Suppressor macrophage treated with lipopolysaccharide for 1 hour (primary cell): ENCODE measurements at places on chromosomes 12 and 14.

GRCh38 chr12:49031573-49032161 is 13.1 kb upstream of the PRKAG1 start:
- no peak for DNase-seq

GRCh38 chr12:13141686-13142085 is 38.2 kb upstream of the GSG1 start:
- no peak for DNase-seq

GRCh38 chr12:131049549-131050339 is 96.0 kb downstream of the ADGRD1 start:
- peak; percentile 23 for DNase-seq

DNA sequence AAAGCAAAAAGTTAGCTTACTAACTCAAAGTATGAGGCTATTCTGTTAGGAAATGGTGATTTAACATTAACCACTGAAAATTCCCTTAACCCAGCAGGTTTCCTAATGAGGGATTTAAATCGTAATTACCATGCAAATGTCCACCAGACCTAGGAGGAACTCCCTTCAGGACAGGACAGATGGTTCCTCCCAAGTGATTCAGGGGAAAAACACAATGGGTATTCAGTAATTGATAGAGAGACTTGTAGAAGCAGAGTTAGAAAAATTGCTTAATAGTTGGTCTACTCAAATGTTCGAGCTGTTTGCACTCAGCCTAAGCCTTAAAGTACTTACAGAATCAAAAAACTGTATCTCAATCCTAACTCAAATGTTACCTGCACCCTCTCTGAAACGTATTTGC is 21.6 kb downstream of the RERGL start:
- no peak for DNase-seq

GRCh38 chr12:41120211-41120610 is 67.9 kb upstream of the PDZRN4 start:
- no peak for DNase-seq

- no peak for DNase-seq
Observed at GRCh38 chr12:78239544-78239943, 408.9 kb downstream of the NAV3 start.

- DNase-seq = no peak
Observed at GRCh38 chr12:112536367-112536730, 117.6 kb downstream of the PTPN11 start.

DNA sequence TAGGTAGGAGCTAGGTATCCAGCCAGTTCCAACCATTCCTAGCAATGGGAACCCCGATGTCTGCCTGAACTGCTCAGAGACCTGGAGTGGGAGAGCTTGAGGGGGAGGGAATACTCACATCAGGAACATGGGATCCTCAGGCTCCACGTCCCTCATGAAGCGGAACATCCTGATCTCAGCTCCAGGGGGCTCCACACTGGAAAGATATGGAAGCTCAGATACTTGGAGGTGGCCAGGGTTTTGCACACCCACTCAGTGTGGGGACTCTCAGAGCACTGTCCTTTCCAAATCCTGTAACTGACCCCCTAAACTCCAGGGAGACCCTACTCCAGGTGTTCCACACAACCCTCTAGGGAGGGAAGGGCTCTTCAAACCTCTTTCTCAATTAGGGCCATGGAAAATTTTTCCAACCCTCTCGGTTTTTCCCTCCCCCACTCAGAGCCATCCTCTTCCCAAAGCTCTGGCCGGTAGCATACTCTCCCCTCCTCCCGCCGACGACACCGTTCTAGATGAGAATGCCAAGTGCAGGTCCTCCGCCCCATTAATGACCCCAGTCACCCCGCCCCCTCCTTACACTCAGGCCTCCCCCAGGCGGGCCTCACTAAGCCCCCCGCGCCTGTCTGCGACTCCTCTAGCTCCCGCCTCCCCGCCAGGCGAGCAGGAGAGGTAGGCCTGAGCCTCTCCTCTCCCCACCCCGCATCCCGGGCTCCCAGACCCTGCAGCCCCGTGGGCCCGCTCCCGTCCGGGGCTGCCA is 597 bp downstream of the MLF2 start:
- no peak for DNase-seq

DNA sequence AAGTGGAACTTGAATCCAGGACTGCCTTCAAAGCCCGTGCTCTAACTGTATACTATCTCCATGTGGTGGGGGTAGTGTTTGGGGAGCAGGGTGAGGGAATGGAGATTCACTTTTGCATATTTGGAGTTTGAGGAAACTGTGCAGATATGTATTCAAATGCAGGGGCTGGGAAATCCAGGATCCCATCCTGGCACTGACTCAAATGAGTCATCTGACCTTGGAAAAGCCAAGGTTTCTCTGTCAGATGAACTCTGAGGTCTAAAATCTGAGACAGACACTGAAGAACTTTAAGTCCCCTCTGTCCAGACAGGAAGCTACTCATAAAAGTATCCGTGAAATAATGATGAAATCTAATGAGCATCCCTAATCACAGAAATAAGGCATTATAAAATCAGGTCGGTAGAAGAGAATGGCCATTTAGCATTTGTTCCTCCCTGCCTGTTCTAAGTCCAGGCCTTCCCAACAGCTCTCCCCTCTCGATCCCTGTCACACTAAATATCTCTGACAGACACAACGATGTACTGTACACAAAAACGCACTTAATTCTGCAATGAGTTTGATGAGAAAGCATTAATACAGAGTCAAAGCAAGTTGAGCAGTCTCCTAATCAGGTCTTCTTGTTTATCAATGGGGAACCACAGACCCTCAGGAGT is 14.4 kb downstream of the NIN start:
- peak; percentile 64 for DNase-seq

DNA sequence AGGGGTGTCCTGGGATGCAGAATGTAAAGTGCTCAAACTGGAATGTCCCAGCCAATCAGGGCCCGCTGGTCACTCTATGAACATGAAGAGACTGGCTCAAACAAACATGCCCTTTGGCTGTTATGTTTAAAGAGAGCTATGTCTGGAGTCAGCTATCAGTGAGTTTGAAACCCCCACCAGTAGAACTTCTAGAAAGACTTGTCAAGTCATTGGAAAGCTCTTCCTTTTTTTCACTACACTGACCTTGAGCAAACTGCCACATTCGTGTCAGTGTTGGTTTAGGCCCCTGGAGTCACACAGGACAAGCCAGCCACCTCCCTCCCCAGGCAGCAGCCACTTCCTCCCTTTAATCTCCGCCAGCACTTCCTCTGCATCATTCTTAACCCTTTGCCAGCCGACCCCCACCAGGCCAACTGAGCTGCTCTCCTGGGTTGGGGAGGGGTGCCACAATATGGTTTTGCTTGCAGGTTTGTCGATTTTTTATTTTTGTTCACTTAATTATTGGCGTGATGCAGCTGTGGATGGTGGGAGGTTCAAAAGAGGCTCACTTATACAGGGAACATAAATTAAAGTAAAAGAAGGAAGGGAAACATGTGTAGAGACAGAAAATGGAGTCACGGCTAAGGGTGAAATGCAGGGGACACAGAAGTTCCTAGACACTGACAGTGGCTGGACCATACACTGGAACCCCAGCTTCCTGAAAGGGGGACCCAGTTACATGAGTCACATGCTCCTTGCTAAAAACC is 25.3 kb downstream of the CMKLR1 start:
- peak; percentile 81 for DNase-seq

- no peak for DNase-seq
Observed at GRCh38 chr12:52929538-52929937, 19.4 kb upstream of the KRT18 start.

DNA sequence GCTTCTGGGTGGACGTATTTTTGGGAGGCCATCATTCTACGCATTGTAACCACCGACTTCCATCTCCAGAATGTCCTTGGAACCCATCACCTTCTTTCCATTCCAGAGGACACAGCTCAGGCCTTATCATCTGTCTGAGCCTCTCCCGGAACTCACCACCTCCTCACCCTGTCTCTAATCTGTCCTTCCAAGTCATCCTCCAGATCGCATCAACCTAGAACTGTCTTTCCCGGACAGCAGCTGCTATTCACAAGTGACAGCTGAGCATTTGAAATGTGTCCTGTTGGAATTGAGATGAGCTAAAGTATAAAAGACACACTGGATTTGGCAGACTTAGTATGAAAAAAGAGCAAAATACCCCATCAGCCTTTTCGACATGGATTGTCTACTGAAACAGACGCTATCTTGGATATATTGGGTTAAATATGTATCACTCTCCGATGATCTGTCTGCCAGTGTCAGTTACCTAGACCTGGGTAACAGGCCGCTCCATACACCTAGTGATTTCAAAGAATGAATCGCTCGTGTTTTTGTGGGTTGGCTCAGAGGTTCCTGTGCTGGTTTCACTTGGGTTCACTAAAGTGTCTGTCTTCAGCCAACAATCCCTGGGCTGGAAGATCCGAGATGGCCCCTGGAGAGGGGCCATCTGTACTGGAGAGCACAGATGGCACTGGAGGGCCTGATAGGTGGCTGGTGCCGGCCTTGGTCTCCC is 104.4 kb upstream of the RFLNA start:
- DNase-seq = no peak

GRCh38 chr12:48165089-48165981 is 8.0 kb upstream of the ASB8 start:
- DNase-seq = peak; percentile 57

DNA sequence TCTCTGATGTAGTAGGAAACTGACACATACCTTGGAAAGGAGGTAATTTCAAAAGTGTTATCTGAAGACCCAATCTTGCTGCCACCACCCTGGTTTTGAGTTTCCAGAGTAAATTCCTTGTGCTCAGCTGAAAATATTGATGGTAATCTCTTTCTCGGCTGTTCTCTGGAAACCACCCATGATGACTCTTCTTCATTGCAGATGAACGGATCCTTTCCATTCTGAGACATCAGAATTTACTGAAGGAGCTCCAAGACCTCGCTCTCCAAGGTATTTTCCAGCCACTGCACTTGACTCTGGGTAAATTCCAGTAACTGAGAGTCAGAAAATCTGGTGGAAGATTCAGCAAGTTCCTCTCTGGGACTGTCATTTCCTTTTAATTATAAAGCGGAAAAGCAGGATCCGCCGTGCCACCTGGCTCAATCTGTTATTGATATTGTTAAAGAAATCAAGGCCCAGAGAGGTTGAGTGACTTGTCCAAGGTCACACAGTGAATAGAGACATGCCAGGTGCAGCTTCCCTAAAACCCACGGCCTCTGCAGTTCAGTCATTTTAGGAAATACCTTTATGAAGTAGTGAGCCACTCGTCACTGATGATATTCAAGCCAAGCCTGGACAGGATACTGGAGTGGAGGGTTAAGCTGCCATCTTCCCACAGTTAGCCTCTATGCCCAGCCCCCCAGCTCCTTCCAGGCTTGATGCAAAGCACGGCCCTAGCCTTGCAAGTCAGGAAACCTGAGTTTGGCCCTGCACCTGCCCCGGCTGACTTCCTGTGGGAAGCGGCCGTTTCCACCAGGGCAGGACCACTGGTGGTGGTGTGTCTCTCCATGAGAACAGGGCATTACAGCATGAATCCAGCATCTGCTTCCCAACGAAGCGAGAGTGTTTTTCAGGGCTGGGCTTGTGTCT is 4.7 kb downstream of the CHGA start:
- peak; percentile 40 for DNase-seq

DNA sequence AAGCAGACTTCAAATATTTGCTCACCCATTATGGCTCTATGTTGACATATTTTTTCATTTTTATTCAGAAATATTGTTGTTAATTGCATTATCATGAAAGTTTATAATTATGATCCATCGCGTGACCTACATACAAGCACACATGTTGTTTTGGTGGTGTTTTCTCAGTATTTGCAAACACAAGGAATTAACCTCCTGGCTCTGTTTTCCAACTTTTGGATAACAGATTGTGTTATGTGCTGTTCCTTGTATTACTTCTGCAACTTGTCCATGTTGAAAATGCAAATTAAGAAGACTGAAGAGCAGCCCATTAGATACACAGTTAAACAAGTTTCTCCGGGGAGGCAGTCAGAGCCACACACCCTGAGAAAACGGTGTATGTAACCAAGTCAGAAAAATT is 201.2 kb downstream of the SEC23A start:
- DNase-seq = no peak

DNA sequence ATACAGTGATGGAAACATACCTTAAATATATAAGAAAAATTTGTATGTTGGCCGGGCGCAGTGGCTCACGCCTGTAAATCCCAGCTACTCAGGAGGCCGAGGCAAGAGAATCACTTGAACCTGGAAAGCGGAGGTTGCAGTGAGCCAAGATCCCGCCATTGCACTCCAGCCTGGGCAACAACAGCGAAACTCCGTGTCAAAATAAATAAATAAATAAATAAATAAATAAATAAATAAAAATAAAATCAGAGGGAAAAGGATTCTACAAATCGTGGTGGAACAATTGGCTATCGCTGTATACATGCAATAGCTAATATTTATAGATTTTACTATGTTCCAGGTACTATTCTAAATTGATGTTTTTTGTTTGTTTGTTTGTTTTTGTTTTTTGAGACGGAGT is 1.7 kb upstream of the ATF7 start:
- DNase-seq = no peak

DNA sequence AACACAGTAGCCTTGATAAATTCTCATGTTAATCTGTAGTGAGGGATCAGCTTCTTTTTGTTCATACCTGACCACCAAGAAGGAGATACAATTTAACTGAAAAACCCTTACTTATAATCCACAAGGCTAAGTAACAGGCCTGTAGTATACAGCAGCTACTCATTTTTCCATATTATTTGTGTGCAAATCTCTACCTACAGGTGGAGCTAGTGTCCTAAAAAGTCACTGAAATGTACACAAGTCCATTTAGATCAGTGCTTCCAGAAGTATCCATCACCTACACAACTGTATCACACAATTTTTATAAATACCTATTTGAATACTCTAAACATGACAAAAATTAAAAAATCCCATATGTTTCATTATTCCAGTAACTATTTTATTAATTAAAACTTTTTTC is 173.2 kb downstream of the SLC35F4 start:
- DNase-seq = peak; percentile 1

GRCh38 chr14:58963873-58964597 is 224.4 kb upstream of the DAAM1 start:
- DNase-seq = no peak

GRCh38 chr12:48060474-48060873 is 45.4 kb downstream of the SENP1 start:
- no peak for DNase-seq

DNA sequence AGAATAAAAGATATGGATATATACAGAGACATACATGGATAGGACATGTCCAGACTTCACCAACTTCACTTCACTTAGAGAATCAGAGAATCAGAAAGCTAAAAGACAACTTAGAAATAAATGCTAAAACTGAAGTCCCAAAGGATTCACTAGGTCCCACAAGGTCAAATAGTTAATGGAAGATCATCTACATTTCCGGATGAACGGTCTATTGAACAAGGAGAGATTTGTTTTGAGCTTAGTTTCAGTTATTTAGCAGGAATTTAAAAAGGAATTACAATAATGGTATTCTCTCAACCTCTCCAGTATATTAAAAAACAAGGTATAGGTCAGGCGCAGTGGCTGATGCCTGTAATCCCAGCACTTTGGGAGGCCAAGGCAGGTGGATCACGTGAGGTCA is 187.0 kb downstream of the MED13L start:
- no peak for DNase-seq

- DNase-seq = no peak
Observed at GRCh38 chr12:93403988-93404803, 26.5 kb downstream of the NUDT4 start.

- no peak for DNase-seq
Observed at GRCh38 chr12:67520606-67521005, 127.9 kb upstream of the DYRK2 start.

- no peak for DNase-seq
Observed at GRCh38 chr12:18589316-18589715, 148.5 kb downstream of the PLCZ1 start.

- peak; percentile 47 for DNase-seq
Observed at GRCh38 chr12:65278576-65279368, at the start of gene MSRB3. MSRB3 (plus strand) TSS chr12:65278683; CDS start chr12:65308580, 29,897 bp downstream.
